PC-9 (cell line): ENCODE measurements at places on chromosomes 7 and 10. TPM values are rescaled to one million over a fixed set of nuclear protein-coding genes. Genes with fewer than 3 reads are reported as not detected.

GRCh38 chr7:50292763-50293162 lies 11.8 kb upstream of the IKZF1 start:
- H3K36me3 ChIP-seq = no peaks in the 10 kb centered on the region
- no peaks in the 10 kb centered on the region for H3K4me1 ChIP-seq
- no peak overlapping the region for H3K27ac ChIP-seq
- H3K27me3 ChIP-seq = peaks cover 48% of the 10 kb centered on the region
- no peak for DNase-seq
- H3K4me3 ChIP-seq = no peak overlapping the region

- H3K4me3 ChIP-seq = no peak overlapping the region
- H3K27ac ChIP-seq = no peak overlapping the region
- H3K27me3 ChIP-seq = peaks cover 14% of the 10 kb centered on the region; the same call in 1 of the 2 replicates
- H3K4me1 ChIP-seq = no peaks in the 10 kb centered on the region
Observed at GRCh38 chr10:97911217-97911616, 61.6 kb downstream of the GOLGA7B start.

- H3K36me3 ChIP-seq = no peaks in the 10 kb centered on the region
- no peak overlapping the region for H3K27ac ChIP-seq
- H3K4me3 ChIP-seq = no peak overlapping the region
- DNase-seq = no peak
Observed at GRCh38 chr10:58102897-58103296, 164.8 kb downstream of the IPMK start.

- peaks cover 50% of the 10 kb centered on the region for H3K4me1 ChIP-seq
- peak overlapping the region; percentile 80 for H3K27ac ChIP-seq
- H3K27me3 ChIP-seq = no peaks in the 10 kb centered on the region
- H3K4me3 ChIP-seq = peak overlapping the region; percentile 87
Observed at GRCh38 chr7:77415476-77415822, 700 bp downstream of the GSAP start.

DNA sequence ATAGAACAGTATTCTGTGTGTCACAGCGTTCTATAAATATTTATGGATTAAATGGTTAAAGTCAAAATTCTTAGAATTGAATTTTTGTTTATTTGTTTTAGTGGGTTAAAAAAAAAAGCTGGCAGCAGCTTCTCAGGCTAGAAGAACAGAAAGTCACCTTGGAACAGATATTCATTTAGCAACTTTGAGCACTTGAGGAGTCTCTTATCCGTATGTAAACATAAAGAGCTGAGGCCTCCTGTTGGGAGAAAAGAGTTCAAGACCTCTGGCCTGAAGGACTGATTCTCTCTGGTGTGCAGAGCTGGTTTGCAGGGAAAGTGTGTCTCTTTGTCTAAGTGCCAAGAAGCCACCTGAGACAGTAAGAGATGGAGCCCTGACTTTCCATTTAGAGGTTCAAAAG lies 109.9 kb downstream of the HERPUD2 start:
- no peak for DNase-seq
- H3K27ac ChIP-seq = no peak overlapping the region
- H3K4me3 ChIP-seq = no peak overlapping the region
- H3K4me1 ChIP-seq = no peaks in the 10 kb centered on the region
- H3K27me3 ChIP-seq = peaks cover 5% of the 10 kb centered on the region; the same call in 1 of the 2 replicates

DYDC2 gene
- not detected in 2 replicates for total RNA-seq

DNA sequence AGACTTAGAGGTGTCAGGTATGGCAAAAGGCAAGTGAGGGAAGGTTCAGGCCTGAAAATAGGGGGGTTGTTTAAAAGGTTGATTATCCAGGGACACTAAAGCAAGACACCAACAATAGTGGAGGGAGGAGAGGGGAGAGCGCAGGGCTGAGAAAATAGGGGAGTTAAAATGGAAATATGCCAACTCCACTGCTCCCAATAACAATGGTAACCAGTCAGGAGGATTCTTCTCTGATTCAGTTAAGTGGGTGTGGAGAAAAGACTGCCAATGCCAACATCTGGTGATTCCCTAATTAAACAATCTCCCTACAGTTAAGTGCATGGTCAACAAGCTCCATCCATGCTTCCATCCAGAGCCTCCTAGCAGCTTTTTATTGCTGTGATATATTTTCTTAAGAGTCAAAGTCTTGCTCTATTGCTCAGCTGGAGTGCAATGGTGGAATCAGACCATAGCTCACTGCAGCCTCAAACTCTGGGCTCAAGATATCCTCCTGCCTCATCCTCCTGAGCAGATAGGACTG lies 183.3 kb downstream of the JAZF1 start:
- no peak overlapping the region for H3K27ac ChIP-seq
- no peak overlapping the region for H3K4me3 ChIP-seq
- no peaks in the 10 kb centered on the region for H3K27me3 ChIP-seq
- DNase-seq = no peak
- H3K4me1 ChIP-seq = no peaks in the 10 kb centered on the region
- no peaks in the 10 kb centered on the region for H3K36me3 ChIP-seq

WNT8B gene
- total RNA-seq = not detected in 2 replicates

DNA sequence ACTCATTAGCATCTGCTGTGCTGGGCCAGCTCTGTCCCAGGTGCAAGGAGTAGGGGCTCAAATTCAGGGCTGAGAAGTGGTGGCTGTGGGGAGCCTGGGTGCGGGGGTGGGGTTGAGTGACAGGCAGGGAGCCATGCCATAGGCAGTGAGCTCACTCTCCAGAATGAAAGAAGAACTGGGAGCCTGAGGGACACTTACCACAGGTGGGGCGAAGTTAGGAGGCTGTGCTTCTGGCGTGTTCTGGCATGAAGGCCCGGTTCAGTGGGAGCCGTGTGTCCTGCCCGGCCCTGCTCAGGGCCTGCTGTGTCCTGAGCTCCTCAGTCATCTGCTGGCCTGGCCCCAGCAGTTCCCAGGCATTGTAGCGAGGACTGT lies 62.5 kb downstream of the MKI67 start:
- H3K27me3 ChIP-seq = no peaks in the 10 kb centered on the region
- no peak for DNase-seq
- no peaks in the 10 kb centered on the region for H3K36me3 ChIP-seq
- peak overlapping the region; percentile 68 for H3K27ac ChIP-seq

- H3K36me3 ChIP-seq = no peaks in the 10 kb centered on the region
- no peaks in the 10 kb centered on the region for H3K4me1 ChIP-seq
- H3K27ac ChIP-seq = no peak overlapping the region
- no peaks in the 10 kb centered on the region for H3K27me3 ChIP-seq
- DNase-seq = no peak
Observed at GRCh38 chr10:47027108-47027783, 116.0 kb downstream of the PTPN20 start.

- H3K36me3 ChIP-seq = no peaks in the 10 kb centered on the region
- DNase-seq = no peak
- no peaks in the 10 kb centered on the region for H3K4me1 ChIP-seq
- H3K27ac ChIP-seq = no peak overlapping the region
- no peak overlapping the region for H3K4me3 ChIP-seq
Observed at GRCh38 chr7:101923602-101923985, 106.2 kb downstream of the CUX1 start.

DNA sequence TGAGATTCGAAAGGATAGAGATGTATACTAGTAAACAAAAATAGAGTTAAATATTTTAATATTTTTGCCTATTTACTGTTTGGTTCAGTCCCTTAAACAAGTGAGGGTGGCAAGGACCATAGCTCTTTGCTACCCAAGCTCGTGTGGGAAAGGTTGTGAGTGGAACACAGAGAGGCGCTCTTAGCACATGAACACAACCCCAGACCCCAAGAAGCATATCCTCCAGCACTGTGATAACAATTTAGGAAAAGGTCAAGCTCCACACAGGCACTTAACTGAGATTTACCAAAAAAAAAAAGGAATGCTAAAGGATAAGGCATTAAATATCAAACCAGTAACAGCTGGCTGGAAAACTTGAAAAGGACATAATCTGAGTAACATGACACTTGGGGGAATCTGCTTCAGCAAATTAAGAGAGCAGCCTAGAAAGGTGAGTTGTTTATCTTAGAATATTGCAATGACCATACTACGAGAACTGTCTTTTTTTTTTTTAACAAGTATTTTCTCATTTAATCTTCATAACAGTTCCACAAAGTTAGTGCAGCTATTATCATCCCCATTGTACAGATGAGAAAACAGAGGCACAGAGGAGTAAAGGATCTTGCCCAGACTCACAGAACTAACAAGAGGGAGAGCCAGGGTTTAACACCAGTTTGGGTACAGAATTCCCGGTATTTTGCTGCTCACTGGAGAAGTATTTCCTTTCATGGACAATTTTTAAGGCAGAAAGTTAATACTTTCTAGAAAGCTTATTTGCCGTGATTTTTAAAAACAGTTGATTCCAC lies 303.5 kb upstream of the AOAH start:
- H3K27me3 ChIP-seq = peaks cover 17% of the 10 kb centered on the region; the same call in 1 of the 2 replicates

- H3K4me1 ChIP-seq = peaks cover 10% of the 10 kb centered on the region
- peaks cover 17% of the 10 kb centered on the region for H3K27me3 ChIP-seq
- no peak overlapping the region for H3K27ac ChIP-seq
Observed at GRCh38 chr10:69640196-69640980, 10.3 kb downstream of the FAM241B start.

ATRNL1 gene
- not detected in 2 replicates for total RNA-seq

GRCh38 chr7:98084631-98085030 lies 22.0 kb upstream of the LMTK2 start:
- H3K4me3 ChIP-seq = no peak overlapping the region
- H3K4me1 ChIP-seq = peaks cover 43% of the 10 kb centered on the region
- H3K36me3 ChIP-seq = no peaks in the 10 kb centered on the region
- DNase-seq = no peak

GRID2IP gene
- total RNA-seq = 1.3 and 1.7 TPM in 2 replicates
